Muscle of arm (tissue), 14 donors: ENCODE measurements at places on chromosomes 1 and 21. TPM values are rescaled to one million over a fixed set of nuclear protein-coding genes. Genes with fewer than 3 reads are reported as not detected.

DNA sequence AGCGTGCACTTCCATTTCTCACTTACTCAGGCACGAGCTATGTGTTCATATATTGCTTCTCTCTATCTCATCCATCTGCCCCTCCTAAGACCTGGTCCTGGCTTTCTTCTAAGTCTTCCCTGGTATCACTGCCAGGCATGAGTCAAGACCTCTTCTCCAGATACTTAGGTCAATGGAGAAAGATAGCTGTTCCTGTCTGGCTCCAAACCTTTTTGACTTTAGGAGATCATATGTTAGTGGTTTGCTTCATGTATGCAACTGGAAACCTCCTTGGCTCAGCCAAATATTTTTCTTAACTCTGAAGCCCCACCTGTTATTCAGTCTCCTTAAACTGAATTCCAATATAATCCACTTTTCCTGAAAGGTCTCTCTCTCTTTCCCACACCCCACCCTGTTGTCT is 211.6 kb upstream of the PTBP2 start:
- no peak for DNase-seq

DNA sequence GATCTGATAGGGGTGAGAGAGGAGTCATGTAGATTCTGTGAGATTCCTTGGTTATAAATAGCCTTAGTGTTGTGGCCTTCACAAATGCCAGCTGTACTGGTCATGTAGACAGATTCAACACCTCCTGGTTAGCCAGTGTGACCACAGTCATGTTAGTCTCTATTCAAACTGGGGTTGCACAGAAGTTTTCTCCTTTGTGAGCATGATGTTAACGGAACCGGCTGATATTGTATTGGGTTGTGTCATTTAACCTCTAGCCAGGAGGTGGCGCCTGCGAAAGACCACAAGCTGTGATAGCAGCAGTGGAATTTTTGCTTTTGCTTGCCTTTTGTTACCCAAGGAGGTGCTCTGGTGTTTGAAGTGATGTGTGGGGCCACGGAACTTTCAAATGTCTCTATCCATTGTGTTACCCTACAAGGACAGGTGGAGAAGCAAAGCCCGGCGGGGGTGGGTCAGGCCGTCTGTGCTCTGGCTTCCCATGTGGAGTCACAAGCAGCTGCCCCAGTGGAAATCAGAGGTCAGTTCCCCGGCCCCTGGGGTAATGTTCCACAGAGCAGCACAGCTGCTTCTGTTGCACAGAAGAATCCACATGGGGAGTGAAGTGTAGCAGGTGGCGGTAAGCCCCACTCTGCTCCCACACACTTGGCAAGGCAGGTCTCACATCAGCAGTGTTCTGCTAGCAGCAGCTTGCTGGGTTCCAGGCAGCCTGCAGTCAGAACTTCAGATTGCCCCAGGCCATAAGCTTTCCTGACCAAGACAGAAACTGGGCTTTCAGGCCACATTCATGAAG is 112.6 kb downstream of the ADAMTS1 start:
- no peak for DNase-seq

- DNase-seq = no peak
Observed at GRCh38 chr21:20591284-20591683, 406.9 kb upstream of the NCAM2 start.

DNA sequence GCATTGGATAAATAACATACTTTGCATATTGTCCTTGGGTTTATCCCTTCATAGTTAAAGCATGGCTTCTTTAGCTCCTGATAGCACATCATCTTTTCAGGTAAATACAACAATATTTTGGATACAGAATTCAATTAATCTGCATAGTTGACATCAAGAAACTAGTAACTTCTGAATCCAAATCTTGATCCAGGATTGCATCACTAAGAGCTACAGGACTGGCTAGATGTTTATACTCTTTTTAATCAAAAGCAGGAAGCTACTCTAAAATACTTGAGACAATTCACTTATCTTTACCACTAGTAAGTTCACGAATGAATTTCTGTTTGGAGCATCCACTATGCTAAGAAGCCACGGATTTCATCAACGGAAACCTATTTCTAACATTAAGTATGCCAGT is 54.2 kb upstream of the SLC44A3 start:
- DNase-seq = no peak

DNA sequence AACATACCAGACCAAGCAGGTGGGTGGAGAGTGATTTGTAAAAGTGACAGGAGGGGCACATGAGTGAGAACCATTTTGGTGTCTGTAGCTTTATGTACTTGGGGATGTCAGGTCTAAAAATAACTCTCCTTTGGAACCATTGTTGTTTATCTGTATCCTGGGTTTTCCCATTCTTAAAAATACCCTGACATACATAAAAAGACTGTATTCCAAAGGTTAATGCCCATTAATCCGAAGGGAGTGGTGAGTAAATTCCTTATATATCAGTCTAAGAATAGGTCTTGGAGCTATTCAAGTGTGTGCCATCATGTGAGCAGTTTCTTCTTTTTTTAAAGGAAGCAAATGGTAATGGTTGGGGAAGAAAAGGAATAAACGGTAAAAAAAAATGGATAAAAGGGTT is 117.5 kb downstream of the TGFB2 start:
- no peak for DNase-seq

- DNase-seq = no peak
Observed at GRCh38 chr1:32352831-32353383, 9.4 kb downstream of the FAM229A start.

- DNase-seq = no peak
Observed at GRCh38 chr1:234584420-234584805, 25.6 kb downstream of the IRF2BP2 start.

DNA sequence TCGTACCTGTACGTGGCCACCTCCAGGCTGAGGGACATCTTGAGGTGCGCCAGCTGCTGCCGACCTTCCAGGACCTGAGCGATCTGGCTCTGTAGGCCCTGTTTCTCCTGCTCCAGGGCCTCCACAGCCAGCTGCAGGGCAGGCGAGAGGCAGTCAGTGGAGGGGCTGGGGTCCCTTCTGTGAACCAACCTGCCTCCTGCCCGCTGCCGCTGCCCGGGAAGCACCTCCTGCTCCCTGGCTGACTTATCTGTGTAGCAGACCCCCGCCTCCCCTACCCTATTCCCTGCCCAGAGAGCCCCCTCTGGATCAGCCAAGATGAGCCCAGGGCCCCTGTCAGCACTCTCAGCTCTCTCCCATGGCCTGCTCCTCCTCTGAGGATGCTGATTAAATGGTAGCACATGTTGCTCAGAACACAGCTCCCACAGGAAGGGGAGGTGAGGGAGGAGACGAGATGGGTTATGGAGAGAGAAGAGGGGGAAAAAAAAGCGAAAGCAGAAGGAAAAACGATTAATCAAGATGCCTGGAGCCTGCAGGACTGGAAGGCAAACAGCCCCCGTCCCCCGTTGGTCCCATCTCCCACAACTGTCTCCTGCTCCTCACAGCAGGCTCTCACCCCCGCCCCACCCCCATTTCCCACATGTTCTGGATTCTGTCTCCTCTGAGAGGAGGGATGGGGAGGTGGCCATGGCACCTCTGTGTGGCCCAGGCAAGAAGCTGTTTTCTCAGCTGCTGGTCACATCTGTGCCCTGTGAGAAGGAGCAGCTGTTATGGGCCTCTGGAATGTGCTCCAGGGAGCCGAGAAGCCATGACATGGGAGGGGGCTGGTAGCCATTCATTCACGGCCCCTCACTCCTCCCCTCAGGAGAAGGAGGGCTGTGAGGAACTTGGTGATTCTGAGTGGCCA is 1.7 kb downstream of the NES start:
- no peak for DNase-seq

GRCh38 chr1:182248721-182249120 is 142.9 kb downstream of the GLUL start:
- no peak for DNase-seq

DNA sequence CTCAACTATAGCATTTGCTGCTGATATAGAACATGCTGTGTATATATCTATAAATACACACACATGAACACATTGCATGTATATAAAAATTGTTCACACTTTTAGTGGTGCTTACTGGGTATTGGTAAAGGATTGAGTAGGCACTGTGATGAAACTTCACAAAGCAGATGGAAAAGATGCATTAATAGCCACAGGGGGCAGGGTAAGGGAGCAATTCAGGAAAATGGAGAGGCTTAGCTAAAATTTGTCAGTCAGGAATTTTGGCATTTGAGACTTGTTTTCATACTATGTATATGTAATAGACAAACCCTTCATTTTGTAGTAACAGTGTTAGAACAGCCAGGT is 633 bp upstream of the PPFIA4 start:
- DNase-seq = no peak

GRCh38 chr1:206662396-206663092 is 22.2 kb upstream of the MAPKAPK2 start:
- no peak for DNase-seq

- no peak for DNase-seq
Observed at GRCh38 chr1:2082064-2082463, 31.9 kb downstream of the PRKCZ start.

GRCh38 chr1:199084293-199084692 is 445.5 kb downstream of the PTPRC start:
- no peak for DNase-seq

LINGO4 gene
- polyA plus RNA-seq = 0.24 TPM

TMEM201 gene
- polyA plus RNA-seq = 15.1 TPM

HES4 gene
- 6.4 TPM for polyA plus RNA-seq

NPPA gene
- 1.8 TPM for polyA plus RNA-seq

HORMAD1 gene
- not detected for polyA plus RNA-seq

CD1E gene
- not detected for polyA plus RNA-seq
